Suprapubic skin (tissue), 4 donors: ENCODE measurements at places on chromosomes 2 and 18.

GRCh38 chr2:199955007-199955338 lies 318 bp downstream of the TYW5 start:
- no peak for DNase-seq

DNA sequence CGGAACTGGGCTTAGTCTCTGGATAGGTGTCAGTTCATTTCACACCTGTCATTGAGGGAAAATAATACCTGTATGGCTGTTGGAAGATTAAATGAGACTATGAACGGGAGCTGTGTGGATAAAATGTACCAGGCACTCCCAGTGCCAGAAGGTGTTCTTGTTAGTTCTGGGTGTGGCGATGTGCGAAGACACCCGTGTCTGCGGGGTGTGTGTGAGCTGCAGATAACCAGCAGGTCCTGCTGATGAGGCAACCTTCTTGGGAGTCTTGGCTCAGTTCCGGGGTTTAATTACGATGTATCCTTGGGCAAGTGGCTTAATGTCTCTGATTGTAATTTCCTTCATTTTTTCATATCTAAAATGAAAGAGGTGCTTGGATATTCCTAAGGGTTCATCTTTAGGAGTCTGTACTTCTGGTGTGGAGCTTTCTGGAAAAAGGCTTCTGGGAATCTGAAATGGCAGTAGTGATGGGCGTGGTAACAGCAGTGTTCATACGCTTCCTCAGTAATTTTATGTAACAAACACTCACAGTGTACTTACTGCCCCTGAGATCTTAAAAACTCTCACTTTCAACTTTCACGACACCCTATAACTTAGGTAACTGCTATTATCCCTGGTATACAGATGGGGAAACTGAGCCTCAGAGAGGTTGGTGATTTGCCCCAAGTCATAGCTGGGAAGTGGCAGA lies 35.0 kb downstream of the NEDD4L start:
- no peak for DNase-seq

- DNase-seq = no peak
Measured at GRCh38 chr2:98467652-98468051, 23.0 kb downstream of the INPP4A start.

DNA sequence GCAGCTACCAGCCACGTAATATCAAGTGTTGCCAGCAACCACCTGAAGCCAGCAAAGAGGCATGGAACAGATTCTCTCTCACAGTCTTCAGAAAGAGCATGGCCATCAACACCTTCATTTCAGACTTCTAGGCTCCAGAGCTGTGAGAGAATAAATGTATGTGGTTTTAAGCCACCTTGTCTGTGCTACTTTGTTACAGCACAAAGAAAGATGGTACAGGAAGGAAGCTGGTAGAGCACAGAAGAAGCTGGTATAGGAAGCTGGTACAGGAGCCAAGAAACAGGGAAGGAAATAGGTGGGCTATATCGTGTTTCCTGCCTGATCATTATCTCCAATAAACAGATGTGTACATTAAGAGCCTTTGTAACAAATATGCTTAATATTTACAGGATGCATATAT lies 217.4 kb downstream of the DPP10 start:
- DNase-seq = no peak

DNA sequence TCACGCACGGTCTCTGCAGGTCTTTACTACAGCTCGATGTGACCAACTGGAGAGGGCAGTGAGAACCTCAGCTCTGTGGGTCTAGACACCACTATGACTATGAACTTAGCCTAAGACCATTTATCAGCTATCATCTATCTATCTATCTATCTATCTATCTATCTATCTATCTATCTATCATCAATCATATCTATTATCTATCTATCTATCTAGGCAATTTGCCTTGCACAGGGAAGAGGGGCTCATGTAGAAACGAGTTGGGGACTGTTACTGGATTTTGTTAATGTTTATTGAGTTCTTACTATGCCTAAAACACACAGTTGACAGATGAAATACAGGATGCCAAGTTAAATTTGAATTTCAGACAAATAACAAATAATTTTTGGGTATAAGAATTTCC lies 41.1 kb upstream of the TLK1 start:
- DNase-seq = no peak

- DNase-seq = no peak
Measured at GRCh38 chr2:111050701-111051376, 69.9 kb upstream of the BCL2L11 start.

DNA sequence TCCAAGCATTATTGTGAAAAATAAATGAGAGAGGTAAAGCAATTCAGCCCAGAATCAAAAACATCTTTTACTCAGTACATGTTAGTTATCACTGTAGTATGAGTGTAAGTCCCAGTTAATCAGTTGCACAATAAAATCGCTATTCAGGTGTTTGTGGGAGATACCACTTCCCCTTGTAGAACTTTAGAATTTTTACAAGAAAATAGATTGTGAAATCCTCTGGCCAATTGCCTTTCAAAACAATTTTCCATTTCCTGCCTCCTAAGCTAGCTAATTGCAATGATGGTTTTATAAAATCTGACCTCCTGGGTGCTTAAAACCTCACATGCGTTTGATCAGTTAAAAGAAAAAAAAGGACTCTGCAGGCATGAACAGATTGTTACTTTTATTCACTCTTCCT lies 332.5 kb downstream of the PID1 start:
- no peak for DNase-seq
